RCC 7860 (cell line): ENCODE measurements at places on chromosomes 3 and 15.

DNA sequence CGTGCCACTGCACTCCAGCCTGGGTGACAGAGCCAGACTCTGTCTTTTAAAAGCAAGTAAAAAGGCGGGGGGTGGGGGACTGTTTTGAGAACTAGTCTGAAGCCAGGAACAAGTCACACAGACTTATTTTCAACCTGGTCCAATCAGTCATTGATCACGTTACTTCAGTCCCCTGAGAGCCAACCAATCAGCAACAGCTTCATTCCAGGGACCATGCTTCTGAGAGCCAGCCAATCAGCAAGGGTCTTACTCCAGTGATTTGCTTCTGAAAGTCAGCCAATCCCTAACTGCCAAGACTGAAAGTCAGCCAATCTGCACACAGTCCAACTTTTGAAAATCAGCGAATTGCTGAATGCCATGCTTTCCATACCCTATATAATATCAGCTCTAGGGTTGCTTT, 48.6 kb upstream of the C15orf39 start:
- no peak for DNase-seq

DNA sequence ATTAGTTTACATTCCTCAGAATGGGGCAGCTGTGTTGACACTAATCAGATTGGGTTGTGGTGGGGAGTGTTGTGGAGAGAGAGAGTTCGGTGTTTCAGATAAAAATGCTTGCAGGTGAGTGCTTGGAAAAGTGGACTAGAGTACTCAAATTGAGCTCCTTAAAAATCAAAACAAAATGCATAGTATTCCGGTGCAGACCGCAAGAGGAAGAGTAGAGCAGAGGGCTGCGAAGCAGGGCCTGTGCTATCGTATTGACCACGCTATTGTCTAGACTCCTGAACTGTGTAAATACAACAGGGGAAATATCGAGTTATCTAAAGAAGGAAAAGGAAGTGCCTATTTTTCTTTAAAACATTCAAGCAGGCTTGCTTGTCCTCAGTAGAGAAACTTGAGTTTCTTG, 159.5 kb downstream of the TP63 start:
- no peak for DNase-seq

DNA sequence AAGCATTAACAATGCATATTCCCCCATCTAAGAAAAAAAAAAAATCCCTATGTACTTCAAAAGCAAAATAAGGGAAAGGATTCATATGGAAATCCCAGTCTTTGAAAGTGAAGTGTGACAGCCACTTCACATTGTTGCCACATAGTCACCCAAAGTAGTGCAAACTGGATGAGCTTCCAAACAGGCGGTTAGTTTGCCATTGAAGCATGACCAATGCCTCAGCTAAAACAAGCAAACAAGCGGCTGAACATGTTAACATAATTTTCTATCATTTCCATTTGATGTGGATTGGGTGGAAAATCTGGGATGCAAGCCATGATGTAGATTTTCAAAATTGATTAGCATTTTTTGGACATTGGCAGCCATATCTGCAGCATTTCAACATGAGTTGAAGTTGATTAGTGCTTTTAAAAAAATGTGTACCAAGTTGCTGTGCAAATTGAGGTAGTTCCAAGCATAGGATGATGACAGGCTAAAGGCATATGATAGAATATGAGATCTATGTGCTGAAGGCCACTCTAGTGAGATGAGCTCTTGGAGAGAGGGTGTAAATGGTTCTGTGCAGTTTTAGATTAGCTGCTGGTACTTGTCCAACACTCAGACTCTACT, 405.2 kb downstream of the NR2F2 start:
- DNase-seq, result no peak

GRCh38 chr15:76151599-76151974, 91.8 kb downstream of the TMEM266 start:
- DNase-seq, result no peak

DNA sequence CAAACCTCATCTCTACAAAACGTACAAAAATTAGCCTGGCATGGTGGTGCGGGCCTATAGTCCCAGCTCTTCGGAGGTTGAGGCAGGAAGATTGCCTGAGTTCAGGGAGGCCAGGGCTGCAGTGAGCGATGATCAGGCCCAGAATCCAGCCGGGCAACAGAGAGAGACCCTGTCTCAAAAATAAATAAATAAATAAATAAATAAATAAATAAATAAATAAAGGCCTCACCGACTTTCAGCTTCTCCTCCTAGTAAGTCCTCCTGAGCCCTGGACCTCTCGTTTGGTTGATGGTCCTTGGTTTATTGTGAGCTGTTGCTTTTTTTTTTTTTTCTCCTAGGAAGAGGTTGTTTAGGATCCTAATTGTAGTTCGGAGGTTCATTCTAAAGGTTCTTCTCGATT, 25.1 kb downstream of the WDR73 start:
- no peak for DNase-seq
